Fibroblast of mammary gland (primary cell): ENCODE measurements at places on chromosomes 5 and 9.

DNA sequence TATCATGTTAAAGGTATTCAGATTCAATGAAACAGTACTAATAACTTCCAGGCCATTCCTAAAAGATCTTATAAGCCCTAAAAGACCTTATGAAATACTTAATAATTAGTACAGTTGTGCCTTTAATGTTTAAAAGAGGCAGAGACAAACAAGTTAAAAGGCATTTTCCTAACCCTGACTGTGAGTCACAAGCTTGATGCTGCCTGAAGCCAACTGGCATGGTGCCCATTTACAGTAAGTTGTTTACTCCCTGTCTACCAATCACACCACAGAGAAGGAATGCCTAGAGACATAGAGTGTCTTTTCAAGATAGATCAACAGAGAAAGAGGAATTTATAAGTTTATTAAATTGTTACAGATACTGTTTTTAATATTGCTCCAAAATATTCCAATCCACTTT lies 47.8 kb downstream of the NR3C1 start:
- DNase-seq = peak; percentile 97

- DNase-seq = peak; percentile 89
These were observed 23.1 kb downstream of the NIM1K start for GRCh38 chr5:43215073-43215631.

GRCh38 chr5:140555747-140556312 lies 1.4 kb downstream of the SRA1 start:
- no peak for DNase-seq

DNA sequence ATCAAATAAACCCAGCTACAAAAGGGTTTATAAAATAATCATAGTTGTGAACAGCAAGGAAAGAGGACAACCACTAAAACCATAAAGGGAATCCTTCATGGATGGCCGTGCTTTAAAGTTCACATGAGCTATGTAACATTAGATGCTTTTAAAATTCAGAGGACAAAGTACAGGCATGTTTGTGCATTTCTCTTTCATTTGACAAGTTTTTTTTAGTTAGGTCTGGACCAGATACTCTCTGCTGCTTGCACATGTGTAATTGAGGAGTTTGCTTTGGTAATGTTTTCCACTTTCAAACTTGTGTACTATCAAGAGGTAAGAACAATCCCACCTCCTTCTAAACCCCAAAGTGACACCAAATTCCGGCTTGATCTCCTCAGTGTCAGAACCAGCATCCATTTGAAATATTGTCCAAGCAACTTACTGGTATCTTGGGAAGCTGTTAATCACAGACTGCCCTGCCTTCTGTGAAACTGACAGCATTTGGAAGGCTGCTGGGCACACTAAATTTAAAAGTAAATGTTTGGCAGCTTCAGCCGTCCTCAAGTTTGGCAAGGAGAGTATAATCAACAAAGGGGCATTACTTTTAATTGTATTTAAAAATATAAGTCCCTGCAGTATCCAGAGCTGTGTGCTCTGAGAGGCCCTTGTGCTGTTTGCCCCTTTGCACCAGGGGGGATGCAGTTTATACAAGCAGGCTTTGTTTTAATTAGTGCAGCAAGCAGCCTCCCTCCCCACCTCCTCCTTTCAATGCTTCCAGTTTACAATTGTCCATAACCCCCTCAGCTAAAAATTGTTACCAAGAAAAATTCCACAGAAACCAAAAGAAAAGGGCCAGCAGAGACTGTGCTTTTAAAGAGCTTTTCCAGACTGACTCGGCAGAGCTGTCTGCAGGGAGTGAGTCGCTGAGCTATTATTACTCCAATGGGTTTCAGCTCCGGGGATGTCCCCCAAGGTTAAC lies 328.3 kb upstream of the MPDZ start:
- DNase-seq = no peak

- no peak for DNase-seq
These were observed 132.6 kb upstream of the TMEM161B start for GRCh38 chr5:88401228-88401627.

DNA sequence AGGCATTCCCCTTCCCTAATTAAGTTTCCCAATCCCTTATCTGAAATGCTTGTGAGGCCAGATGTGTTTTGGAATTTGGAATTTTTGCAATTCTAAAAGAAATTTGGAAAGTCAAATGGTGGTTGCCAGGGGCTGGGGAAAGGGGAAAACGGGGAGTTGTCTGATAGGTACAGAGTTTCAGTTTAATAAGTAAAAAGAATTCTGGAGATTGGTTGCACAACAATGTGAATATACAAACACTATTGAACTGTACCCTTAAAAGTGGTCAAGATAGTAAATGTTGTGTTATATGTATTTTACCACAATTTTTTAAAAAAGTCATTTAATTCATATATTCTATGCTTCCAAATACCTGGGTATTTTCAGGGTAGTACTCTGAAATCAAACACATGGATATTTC lies 154.5 kb downstream of the ADAMTS12 start:
- no peak for DNase-seq

DNA sequence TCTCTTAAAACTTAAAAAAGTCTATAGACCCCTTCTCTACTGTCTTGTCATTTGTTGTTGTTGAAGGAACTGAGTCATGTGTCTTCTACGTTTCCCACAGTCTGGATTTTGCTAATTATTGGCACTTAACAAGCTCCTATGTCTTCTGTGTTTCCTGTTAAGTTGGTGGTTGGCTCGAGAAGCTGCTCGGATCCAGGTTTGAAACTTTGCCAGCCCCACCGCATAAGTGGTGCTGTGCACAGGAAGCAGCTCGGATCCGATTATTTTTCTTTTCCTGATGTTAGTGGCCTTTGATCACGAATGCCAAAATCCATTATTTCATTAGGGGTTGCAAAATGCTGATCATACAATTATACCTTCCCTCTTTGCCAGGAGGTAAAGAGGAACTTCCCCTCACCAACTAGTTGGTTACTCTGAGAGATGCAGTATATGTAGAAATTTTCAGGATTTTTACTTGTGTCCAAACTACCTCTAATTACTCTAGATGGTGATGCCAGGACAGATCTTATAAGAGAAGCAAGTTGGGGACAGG lies 186.5 kb downstream of the NSG2 start:
- DNase-seq = peak; percentile 42

GRCh38 chr9:88539246-88539645 lies 4.3 kb downstream of the NXNL2 start:
- DNase-seq = no peak

- peak; percentile 76 for DNase-seq
These were observed 1.2 kb upstream of the BTF3 start for GRCh38 chr5:73496984-73497457.

- no peak for DNase-seq
These were observed 32.2 kb downstream of the CWC27 start for GRCh38 chr5:64800926-64801325.

GRCh38 chr5:135030956-135031812 lies 2.8 kb downstream of the PITX1 start:
- DNase-seq = no peak

- peak; percentile 96 for DNase-seq
These were observed 31.3 kb downstream of the ADAMTS2 start for GRCh38 chr5:179313849-179314521.

- DNase-seq = peak; percentile 96
These were observed 24.8 kb downstream of the PCSK1 start for GRCh38 chr5:96408210-96408777.

GRCh38 chr5:7884491-7885267 lies 15.7 kb downstream of the MTRR start:
- DNase-seq = no peak

DNA sequence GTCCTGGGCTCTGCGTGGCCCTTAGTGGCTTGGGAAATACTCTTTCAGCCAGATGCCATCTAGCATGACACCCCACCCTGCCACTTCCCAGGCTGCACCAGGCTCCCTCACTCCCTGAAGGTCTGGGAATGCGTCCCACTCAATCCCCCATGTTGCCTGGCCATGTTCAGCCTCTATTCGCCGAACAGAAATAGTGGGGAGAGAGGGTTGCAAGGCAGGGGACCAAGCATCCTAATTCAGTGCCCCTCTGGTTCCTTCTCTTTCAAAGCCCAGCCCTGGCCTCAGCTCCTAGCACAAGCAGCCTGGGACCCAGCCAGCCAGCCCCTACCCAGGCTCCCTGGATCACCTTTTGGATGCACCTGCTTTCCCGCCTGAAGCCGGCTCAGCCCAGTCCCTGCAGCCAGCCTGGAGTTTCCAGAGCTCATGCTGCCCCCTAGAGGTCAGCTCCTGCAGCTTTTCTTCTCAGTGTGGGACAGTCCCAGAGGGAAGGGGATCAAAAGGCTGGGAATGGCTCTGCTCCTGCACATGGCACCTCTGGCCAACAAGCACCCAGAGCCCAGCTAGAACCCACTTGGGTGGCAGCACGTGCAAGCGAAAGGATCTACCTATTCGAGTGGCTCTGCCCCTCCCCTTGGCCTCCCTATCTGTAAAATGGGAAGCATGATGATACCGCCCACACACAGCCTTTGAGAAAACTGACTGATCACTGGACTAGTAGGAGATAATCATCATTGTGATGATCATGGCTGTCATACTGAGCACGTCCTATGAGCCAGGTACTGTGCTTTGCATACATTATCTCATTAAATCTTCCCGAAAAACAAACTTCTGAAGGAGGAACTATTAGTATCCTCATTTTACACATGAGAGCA lies 48.7 kb upstream of the C5orf58 start:
- peak; percentile 53 for DNase-seq

DNA sequence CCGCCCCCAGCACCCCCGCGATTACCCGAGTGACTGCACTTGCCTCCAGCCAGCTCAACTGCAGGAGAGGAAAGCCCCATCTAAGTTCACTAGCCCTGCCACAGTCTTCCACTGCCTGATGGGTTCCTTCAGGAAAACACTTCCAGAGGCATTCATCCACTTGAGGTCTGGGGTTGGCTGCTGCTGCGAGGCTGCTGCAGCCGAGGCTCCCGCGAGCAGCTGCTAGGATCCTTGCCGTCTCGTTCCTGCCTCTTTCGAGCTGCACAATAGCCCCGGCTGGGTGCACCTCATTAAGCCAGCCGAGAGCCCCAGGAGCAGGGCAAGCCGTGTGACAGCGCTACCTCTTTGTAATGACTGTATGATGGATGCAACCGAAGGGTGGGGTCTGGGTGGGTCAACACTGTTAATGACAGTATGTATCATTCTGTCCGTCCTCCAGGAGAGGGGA lies 24.2 kb upstream of the ELAVL2 start:
- no peak for DNase-seq

DNA sequence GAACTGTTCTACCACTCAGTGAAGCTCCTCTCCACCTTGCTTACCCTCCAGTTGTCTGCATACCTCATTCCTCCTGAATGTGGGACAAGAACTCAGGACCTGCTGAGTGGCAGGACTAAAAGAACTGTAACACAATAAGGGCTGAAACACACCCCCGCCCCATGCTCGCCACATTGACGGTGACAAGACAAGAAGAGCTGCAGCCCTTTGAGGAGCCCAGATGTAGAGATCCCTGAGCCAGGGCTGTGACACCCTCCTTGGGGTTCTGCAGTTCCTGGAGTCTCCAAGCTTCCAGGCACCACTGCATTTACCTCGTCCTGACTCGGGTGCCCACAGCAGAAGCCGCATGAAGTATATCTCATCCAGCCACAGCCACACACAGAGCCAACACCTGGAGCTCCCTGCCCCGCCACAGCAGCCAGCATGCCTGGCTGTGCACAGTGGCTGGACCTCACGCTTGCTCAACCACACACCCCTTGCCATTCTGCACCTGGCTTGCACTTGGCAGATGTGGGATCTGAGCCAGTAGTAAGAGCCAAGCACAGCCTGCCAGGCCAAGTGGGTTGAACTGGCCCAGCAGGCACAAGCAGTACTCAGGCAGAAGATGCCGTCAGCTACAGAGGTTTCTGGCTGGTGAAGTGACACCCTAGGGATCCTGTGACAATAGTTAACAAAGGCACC lies 166.1 kb downstream of the RNF180 start:
- no peak for DNase-seq

GRCh38 chr5:96538808-96539250 lies 105.8 kb upstream of the PCSK1 start:
- peak; percentile 68 for DNase-seq

- DNase-seq = peak; percentile 93
These were observed 72.7 kb upstream of the RANBP3L start for GRCh38 chr5:36374266-36374862.

GRCh38 chr5:145350513-145350912 lies 484.6 kb downstream of the PRELID2 start:
- DNase-seq = peak; percentile 38

DNA sequence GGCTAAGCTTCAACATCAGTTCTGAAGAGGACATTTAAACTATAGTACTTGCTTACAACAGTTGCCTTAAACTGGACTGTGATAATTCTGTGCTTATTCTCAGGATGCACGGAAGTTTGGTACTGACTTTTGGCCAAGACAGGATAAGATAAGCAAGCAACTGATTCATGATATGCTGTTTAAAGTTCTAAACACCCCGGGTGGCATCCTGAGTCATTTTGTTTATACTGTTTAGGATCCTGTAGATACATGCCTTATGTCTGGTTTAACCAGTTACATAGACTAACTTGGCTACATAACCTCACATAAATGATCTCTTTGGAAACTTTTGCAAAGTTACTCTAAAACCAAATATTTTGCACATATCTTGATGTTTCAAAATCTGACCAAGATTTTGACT lies 95.9 kb downstream of the CDH9 start:
- DNase-seq = no peak

DNA sequence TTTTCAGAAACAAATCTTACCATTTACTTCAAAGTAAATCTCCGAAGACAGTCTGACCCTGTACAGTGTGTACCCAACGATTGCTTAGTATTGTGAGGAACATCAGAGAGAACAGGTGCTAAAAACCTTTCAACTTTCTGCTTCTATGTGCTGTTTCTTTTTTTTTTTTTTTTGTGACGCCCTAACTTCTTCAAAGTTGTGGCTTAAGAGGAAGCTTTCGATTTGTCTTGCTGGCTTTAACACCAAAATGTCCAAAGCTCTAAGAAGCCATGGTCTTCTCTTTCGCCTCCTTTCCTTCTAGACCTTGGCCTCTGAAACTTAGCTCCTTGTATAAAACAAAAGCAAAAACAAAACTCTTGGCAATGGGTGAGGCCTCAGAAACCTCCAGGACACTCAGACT lies 1.2 kb downstream of the TNFSF8 start:
- DNase-seq = no peak

DNA sequence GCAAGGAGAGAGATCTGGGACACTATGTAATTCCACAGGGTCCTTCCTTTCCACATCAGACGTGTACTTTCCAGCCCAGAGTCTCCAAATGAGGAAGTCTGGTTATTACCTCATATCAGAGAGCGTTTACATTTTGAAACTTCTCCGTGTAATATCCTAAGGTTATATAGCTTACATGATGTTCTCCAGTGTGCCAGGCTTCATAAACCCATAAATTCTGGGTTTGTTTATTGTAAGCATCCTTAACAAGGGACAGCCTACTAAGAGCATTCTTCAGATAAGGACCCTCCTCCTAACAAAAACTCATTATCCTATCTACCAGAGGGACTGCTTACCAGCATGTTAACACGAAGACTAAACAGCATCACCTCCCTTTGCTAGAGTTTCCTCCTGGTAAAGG lies 17.9 kb downstream of the SRFBP1 start:
- DNase-seq = no peak
